ENCODE measurements at places on chromosomes 6 and 20.

DNA sequence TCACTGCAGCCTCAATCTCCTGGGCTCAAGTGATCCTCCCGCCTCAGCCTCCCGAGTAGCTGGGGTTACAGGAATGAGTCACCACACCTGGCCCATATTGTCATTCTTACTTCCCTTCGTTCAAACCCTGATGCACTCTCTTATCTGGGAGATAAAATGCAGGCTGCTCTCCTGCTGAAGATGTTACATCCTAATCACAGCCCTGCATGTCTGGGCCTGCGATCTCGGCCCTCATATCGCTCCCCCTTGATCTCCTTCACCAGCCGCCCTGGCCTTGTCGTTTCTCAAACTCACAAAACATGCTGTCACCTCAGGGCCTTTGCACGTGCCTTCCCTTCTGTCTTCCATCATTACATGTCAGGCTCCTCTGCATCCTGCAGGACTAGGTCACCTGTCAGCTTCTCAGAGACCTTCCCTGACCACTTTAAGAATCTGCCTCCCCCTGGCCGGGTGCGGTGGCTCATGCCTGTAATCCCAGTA is 8.8 kb upstream of the C20orf203 start:
- DNase-seq = no peak

GRCh38 chr20:45971425-45971674 is 653 bp downstream of the ZNF335 start:
- DNase-seq = no peak

GRCh38 chr6:38612143-38612965 is 27.4 kb downstream of the BTBD9 start:
- no peak for DNase-seq

GRCh38 chr20:31822421-31823330 is 3.5 kb downstream of the MYLK2 start:
- DNase-seq = peak; percentile 38

GRCh38 chr6:119484598-119484997 is 135.0 kb upstream of the MAN1A1 start:
- DNase-seq = no peak

DNA sequence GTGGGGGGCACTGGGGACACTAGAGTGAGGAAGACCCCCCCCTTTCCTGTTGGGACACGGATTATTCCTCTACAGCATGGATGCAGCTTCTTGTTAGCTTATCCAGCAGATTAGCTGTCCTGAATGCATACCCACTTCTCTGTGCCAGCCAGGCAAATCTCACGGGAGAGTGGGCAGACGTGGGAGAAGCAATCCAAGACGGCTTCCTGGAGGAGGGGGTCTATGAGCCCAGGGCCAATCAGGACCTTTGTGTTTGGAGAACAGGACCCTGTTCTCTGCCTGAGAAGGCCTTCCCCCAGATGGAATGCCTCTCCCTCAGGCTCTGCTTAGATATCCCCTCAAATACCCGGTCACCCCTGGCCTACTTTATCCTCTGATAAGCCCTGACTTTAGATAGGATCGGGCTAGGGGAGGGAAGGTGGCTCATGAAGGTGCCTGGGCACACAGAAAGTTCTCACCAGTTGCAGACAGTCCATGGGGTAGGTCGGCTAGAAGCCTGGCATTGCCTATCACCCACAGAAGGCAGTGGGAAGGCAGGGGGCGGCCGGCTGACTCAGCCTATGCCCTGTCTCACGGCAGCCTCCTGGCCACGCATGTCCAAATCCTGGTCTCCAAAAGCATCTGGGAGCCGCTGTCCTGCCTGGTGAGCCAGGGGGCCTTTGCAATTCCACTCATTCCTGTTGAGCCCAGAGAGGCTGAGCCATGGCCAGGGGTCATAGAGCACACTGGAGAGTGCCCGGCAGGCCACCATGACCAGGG is 34.7 kb downstream of the SUN5 start:
- DNase-seq = no peak

- DNase-seq = no peak
Measured at GRCh38 chr6:143940011-143940597, 68.0 kb downstream of the PLAGL1 start.

- DNase-seq = no peak
Measured at GRCh38 chr6:106011476-106011875, 74.7 kb upstream of the PRDM1 start.

- no peak for DNase-seq
Measured at GRCh38 chr20:58995461-58996225, 11.4 kb downstream of the CTSZ start.
